NCI-H774 (cell line): ENCODE measurements at places on chromosomes 4 and X.

GRCh38 chr4:30870513-30870912, 150.3 kb downstream of the PCDH7 start:
- no peak for DNase-seq

DNA sequence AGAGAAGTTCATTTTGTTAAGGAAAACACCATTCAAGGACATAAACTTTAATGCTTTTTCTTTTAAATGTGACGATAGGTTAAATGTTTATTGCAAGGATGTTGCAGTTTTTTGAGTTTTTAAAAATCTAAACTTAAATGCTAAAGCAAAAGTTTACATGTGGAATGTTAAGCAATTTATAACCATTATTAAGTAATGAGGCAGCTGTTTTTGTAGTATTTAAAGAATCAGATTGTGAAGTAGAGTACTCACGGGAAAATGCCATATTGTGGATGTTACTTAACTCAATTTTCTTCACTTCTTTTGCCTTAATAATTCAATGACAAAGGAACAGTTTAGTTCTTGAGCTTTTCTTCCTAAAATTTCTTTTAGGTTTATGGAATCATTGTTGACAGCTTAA, 43.5 kb downstream of the UBE2K start:
- DNase-seq = no peak

GRCh38 chr4:53043891-53044650, 182.0 kb downstream of the RASL11B start:
- DNase-seq = no peak

DNA sequence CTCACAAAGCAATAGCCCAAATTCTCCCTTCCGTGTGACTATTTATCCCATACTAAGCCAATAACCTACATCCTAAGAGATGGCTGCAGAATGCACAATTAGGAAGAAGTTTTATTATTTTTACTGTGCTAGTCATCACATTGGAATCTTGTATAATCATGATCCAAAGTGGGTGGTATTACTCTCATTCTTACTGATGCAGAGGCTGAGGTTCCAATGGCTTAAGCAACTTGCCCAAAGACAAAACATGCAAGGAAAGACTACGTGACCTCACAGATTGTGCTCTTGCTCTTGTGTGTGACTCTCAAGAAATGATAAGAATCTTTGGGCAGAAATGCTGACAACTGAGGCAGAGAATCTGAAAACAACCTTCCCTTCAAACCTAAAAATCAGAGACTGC, 212.2 kb downstream of the LDB2 start:
- no peak for DNase-seq

DNA sequence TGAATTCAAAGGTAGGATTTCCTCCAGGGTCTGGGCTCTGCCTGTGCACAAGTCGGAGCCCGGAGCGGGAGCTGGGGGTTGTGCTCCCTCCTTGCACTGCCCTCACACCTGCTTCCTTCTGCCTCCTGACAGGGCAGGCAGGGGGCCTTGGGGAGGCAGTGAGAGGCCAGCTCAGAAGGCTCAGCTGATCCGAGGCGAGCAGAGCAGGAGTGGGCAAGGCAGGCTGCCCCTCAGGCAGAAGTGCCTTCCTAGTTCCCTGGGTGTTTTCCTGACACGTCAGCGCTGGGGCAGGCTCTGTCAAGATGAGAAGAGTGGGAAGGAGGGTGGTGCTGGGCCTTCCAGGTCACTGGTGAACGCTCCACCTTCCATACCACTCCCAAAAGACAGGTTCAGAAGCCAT, 5.5 kb upstream of the IRAK1 start:
- DNase-seq = no peak

GRCh38 chr4:147954850-147955249, 223.0 kb downstream of the ARHGAP10 start:
- DNase-seq = no peak

DNA sequence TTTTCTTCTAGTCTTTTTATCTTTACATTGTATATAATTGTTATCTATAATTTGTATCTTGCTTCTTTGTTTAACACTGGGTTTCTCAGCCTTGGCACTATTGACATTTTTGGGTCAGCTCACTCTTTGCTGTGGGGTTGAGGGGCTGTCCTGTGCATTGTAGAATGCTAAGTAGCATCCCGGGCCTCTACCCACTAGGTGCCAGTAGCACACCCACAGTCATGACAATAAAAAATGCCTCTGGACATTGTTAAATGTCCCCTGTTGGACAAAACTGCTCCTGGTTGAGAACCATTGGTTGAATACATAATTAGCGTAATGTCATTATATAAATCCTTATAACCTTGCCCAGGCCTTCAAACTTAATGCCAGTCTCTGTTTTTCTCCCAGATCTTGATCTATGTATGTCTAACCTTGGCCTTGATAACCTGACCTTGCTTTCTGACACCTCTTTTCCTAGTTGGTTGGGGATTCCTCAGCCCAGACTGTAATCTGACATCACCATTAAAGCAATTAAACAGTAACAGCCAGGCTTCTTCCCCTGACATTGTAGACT, 46.1 kb downstream of the DCX start:
- no peak for DNase-seq

GRCh38 chrX:78886550-78886949, 58.6 kb upstream of the P2RY10 start:
- no peak for DNase-seq

- DNase-seq = no peak
Observed at GRCh38 chrX:65697211-65697641, 29.8 kb downstream of the MSN start.

DNA sequence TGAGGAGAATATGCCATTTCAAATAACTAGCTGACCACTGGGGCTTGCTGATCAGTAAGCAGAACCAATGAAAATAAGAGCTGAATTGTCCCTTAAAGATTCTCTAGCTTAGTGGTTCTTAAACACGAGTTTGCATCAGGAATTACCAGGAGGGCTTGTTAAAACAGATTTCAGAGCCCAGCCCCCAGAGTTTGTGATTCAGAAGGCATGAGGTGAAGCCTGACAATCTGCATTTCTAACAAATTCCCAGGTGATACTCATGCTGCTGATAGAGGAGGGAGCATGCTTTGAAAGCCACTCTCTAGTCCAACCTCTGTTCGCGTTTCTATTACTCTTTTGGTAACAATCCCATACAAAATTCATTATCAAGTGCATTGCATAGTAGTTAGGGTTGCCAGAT, 35.5 kb downstream of the DCX start:
- DNase-seq = no peak

DNA sequence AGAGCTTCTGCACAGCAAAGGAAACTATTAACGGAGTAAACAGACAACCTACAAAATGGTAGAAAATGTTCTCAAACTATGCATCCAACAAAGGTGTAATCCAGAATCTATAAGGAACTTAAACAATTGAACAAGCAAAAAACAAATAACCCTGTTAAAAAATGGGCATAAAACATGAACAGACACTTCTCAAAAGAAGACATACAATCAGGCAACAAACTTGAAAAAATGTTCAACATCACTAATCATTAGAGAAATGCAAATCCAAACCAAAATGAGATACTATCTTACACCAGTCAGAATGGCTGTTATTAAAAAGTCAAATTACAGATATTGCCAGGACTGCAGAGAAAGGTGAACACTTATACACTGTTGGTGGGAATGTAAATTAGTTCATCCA, 309.6 kb upstream of the KLF3 start:
- no peak for DNase-seq

DNA sequence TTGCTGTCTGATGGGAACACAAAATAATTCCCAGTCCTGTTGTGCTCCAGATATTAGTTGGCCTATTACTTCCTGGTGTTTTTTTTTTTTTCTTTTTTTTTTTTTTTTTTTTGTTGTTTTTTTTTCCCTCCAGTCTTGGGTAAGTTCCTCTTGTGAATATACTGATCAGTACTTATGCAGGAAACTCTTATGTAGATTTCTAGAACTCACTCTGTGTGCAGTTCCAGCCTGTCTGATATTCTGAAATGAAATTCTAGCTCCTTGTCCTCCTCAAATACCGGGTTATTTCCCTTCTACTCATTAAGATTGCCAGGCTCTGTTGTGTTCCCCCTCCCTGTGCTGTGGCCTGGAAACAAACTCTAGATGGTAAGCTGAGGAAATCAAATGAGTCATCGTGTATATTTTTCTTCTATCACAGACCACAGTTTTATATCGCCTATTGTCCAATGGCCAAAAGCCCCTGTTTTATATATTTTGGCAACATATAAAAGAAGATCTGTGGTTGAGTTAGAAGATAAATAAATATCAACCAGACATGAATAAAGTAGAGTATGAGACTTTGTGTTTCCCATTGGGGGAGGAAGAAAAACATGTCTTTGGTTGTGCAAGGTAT, 124.3 kb upstream of the UGT8 start:
- DNase-seq = no peak

- peak; percentile 22 for DNase-seq
Observed at GRCh38 chr4:83929550-83929949, 393.6 kb downstream of the GPAT3 start.

DNA sequence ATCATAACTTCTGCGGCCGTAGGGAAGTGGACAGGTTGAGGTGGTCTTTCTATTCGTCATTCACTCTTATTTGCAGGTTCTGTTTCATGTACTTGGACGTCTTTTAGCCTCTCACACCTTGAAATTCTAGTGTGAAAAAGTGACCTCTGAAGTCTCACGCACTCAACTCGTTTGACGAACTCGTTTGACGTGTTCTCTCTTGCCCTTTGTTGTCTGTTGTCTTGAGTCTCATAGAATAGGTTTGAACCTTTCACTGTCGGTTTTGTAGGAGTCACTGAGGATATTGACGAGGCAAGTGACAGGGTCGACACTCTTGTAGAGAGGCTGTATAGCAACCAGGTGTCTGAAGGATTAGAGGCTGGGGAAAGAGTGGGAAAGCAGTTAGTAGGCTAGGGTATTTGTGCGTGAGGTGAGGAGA, 1.1 kb upstream of the PGRMC2 start:
- DNase-seq = no peak

GRCh38 chrX:74179071-74179470, 124.9 kb upstream of the ZCCHC13 start:
- DNase-seq = no peak

- no peak for DNase-seq
Observed at GRCh38 chr4:33088713-33089112, 2368.5 kb downstream of the PCDH7 start.

GRCh38 chr4:84159762-84160161, 339.3 kb downstream of the NKX6-1 start:
- DNase-seq = no peak

GRCh38 chr4:72378901-72379300, 190.1 kb downstream of the ADAMTS3 start:
- DNase-seq = no peak

- DNase-seq = no peak
Observed at GRCh38 chr4:180798036-180798577, 1445.1 kb upstream of the TENM3 start.

GRCh38 chr4:62271107-62271506, 1071.0 kb downstream of the ADGRL3 start:
- no peak for DNase-seq

DNA sequence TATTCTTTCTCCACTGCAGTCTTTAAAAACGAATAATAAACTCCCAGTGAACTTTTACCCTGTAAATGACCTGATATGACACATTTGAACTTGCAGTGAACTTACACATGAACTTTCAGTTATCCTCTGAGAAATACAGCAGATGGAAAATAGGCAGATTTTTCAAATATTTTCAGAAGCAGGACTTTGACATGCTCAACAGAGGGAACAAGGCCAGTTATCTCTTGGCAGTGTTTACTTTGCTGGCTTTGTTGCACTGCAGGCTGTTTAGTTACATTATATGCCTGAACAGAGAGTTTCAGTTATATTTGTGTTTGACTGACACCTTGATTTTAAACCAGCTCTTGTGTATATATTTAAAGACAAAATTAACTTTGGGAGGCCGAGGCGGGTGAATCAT, 47.6 kb upstream of the FGG start:
- DNase-seq = no peak

DNA sequence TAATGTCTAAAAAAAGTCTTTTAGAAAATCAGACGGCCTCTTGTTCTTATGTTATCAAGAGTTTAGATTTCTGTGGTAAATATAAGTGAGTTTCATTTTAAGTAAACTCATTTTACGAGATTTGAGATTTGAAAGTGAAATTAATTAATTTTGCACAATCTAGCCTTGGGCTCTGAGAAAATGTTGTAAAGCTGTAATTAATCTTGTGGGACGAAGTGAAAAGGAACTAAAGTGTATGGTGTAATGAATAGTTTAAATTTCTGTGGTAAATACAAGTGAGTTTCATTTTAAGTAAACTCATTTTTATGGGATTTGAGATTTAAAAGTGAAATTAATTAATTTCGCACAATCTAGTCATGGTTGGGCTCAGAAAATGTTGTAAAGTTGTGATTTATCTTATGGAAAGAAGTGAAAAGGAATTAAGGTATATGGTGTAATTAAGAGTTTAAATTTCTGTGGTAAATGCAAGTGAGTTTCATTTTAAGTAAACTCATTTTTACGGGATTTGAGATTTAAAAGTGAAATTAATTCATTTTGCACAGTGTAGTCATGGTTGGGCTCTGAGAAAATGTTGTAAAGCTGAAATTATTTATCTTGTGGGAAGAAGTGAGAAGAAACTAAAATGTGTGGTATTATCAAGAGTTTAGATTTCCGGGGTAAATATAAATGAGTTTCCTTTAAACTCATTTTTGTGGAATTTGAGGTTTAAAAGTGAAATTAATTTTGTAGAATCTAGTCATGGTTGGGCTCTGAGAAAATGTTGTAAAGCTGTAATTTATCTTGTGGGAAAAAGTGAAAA, 1.6 kb downstream of the SCML1 start:
- no peak for DNase-seq

GRCh38 chrX:17967888-17968287, 106.8 kb upstream of the RAI2 start:
- DNase-seq = peak; percentile 85

- DNase-seq = no peak
Observed at GRCh38 chr4:72558655-72559054, 10.4 kb downstream of the ADAMTS3 start.

- no peak for DNase-seq
Observed at GRCh38 chrX:11759172-11759460, 1.1 kb downstream of the MSL3 start.

- no peak for DNase-seq
Observed at GRCh38 chrX:139725720-139726119, 17.8 kb upstream of the MCF2 start.

DNA sequence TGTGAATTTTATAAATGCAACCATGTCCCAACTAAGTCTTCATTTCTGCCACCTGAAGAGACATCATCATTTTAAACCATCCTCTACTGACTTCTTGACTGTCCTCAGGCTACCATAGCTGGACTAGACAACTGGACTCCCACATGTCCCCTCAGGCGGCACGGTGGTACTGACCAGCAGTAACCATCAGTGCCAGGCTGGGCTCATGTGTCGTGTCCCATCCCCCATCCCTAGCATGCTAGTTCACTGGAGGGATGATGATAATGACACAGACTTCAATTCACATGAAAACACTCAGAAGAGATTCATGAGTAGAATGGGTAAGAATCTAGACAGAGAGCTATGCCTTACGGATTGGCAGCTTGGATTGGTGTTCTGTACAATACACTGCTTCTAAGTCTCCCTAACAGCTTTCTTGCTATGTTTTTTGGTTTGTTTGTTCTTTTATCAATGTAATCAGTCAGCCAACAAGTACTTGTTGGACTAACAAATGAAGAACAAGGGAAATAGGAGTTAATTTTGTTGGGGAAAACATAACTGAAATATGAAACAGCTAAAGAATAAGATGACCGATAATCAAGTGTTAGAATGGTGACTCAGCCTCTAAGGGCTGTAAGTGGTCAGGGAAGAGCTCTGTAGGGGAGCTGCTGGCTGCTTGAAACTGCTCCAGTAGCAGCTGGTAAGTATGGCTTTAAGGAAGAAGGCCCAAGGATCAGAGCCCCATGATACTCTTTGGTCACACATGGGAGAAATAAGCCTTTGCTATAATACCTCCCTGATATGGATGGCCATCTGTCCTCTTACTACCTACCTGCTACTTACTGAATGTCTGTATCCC, 10.3 kb downstream of the ZDHHC9 start:
- no peak for DNase-seq

GRCh38 chr4:82050796-82051195, 323.0 kb downstream of the HNRNPD start:
- no peak for DNase-seq
